ENCODE measurements at places on chromosomes 4 and X.

- no peak for DNase-seq
- H3K36me3 ChIP-seq, result no peaks in the 10 kb centered on the region
- H3K27ac ChIP-seq, result no peak overlapping the region
- H3K4me3 ChIP-seq, result no peak overlapping the region
Observed at GRCh38 chr4:105933083-105933482, 37.8 kb downstream of the NPNT start.

DNA sequence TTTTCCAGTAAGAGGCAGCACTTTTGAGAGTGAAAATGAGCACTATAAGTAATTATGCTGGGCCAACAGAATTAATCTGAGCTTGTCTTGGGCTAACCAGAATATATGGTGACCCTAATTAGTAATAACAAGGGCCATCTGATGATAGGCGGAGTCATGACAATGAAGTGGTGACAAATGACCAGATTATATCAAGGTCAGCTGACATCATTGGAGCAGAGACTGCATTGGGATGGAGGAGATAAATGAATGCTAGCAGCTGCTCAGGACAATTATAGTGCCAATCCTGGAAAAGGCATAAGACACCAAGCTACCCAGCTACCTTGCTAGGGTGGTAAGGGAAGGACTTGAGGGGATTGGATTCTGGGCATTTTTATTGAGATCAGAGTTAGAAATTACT, 1548.7 kb downstream of the RPA4 start:
- H3K4me1 ChIP-seq, result no peaks in the 10 kb centered on the region
- H3K36me3 ChIP-seq, result no peaks in the 10 kb centered on the region
- DNase-seq, result no peak
- H3K27ac ChIP-seq, result no peak overlapping the region

DNA sequence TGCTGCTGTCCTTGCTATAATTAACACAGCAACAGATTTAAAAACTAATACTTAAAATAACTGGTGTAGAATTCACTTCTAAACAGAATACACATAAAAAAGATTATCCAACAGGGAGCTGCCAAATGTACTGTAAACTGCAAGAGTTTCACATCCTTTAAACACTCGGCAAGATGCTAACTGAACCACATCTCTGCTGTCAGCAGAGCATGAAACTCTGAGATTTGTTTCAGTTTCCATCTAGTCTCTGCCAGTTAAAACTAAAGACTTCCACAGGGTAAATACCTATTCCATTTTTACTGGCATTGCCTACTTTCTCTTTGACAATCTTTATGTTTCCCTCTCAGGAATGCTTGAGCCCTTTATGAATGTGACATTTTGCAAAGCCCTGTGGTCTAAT, 127.7 kb downstream of the SLC7A11 start:
- DNase-seq, result no peak
- H3K27me3 ChIP-seq, result no peaks in the 10 kb centered on the region
- no peak overlapping the region for H3K27ac ChIP-seq
- H3K4me3 ChIP-seq, result no peak overlapping the region
- no peaks in the 10 kb centered on the region for H3K36me3 ChIP-seq

DNA sequence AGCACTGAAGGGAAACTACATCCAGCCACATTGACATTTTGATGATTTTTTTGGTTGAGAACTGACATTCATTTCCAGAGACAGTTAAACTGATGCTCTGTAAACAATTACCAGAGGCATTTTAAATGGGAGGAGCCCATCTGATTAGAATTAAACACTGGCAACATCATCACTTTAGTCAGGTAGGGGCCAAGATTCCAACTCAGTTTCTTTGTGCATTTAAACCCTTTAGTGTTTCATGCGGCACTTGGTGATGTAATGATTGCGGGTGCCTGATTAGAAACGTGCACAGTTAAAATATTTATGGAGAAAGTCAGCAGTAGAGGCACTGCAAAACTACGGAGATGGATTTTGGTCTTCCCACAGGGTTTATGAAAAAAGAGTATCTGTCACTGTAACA, 16.1 kb downstream of the TNIP3 start:
- H3K4me1 ChIP-seq, result no peaks in the 10 kb centered on the region
- no peak for DNase-seq
- H3K36me3 ChIP-seq, result no peaks in the 10 kb centered on the region
- no peak overlapping the region for H3K27ac ChIP-seq
- no peaks in the 10 kb centered on the region for H3K27me3 ChIP-seq

DNA sequence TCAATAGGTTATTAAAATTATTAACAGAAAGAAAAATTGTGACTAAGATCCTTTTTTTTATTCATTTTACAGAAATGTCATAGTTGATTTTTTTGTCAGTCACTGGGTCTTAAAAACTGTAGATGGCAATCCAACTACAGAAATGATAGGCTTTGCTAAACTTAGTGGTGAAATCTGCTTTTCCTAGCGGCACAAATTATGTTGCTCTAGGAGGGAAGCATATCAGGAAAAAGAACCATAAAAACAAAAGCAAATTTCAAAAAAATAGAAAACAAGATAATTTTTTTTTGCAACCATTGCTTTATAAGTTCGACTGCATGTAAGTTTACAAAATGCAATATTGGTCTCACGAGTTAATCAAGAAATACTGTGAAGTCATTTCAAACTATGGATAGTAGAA, 443.5 kb upstream of the IGFBP7 start:
- H3K27ac ChIP-seq, result no peak overlapping the region
- H3K4me3 ChIP-seq, result no peak overlapping the region
- no peaks in the 10 kb centered on the region for H3K36me3 ChIP-seq
- DNase-seq, result no peak
- H3K27me3 ChIP-seq, result no peaks in the 10 kb centered on the region
- no peaks in the 10 kb centered on the region for H3K4me1 ChIP-seq

GRCh38 chrX:109704563-109704962, 28.5 kb downstream of the ACSL4 start:
- DNase-seq, result no peak
- H3K4me1 ChIP-seq, result no peaks in the 10 kb centered on the region
- H3K4me3 ChIP-seq, result no peak overlapping the region
- H3K36me3 ChIP-seq, result no peaks in the 10 kb centered on the region
- no peak overlapping the region for H3K27ac ChIP-seq
- H3K27me3 ChIP-seq, result no peaks in the 10 kb centered on the region

DNA sequence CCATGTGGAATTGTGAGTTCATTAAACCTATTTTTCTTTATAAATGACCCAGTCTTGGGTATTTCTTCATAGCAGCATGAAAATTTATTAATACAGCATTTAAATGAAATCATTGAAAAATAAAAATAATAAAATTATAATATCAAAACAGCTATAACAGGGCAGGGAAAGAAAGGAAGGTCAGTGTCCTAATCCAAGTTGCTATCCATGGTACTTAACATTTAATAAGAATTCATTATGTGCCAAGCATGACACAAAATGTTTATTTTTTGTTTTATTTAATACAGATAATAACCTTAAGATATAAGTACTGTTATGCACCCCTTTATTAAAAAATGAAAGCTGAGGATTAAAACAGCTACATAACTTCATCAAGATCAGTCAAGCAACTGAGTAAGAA, 838.4 kb downstream of the RAB28 start:
- H3K36me3 ChIP-seq, result no peaks in the 10 kb centered on the region
- no peak overlapping the region for H3K27ac ChIP-seq
- H3K27me3 ChIP-seq, result no peaks in the 10 kb centered on the region
- no peaks in the 10 kb centered on the region for H3K4me1 ChIP-seq

- H3K27ac ChIP-seq, result no peak overlapping the region
- DNase-seq, result no peak
- no peaks in the 10 kb centered on the region for H3K27me3 ChIP-seq
- H3K36me3 ChIP-seq, result no peaks in the 10 kb centered on the region
- no peak overlapping the region for H3K4me3 ChIP-seq
Observed at GRCh38 chr4:7901311-7901885, 38.3 kb downstream of the AFAP1 start.
